ENCODE measurements at places on chromosomes 5 and 9.

- no peak for DNase-seq
These were observed 22.2 kb upstream of the RNU6ATAC start for GRCh38 chr9:134186471-134187109.

- no peak for DNase-seq
These were observed 257.9 kb downstream of the DOCK8 start for GRCh38 chr9:472479-473075.

- DNase-seq = no peak
These were observed 197.2 kb downstream of the SEMA6A start for GRCh38 chr5:116377276-116378006.

DNA sequence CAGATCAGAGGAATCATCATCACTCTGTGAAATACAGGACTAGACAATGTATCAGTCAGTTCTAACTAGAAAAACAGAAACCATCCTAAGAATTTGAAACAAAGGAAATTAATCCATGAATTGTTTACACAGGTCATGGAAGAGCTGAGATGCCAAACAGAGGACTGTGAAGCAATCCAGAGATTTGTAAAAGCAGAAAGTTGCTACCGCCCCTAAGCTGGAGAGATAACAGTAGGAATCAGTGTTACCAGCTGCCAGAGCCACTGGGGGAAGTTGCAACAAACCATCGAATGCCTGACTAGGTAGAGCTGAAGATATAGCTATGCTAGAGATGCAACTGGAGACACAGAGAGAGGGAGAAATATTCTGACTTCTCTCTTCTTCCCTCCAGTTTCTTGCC lies 10.4 kb upstream of the MIER3 start:
- DNase-seq = no peak

DNA sequence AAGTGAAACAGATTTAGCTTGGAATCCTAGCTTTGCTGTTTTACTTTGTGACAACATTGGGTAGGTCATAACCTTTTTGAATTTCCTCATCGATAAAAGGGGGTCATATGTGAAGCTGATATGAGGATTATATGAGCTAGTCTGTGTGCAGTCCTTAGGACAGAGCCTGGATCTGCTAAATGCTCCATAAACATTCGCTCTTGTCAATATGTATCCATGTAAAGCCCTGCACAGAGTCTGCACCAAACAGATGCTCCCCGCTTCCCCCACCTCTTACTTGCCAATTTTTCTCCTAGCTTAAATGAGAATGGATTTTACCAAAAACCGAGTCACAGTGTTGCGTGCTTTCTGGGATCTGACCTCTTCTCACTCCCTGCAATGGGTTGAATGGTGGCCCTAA lies 5.4 kb downstream of the ANKRD55 start:
- DNase-seq = no peak

DNA sequence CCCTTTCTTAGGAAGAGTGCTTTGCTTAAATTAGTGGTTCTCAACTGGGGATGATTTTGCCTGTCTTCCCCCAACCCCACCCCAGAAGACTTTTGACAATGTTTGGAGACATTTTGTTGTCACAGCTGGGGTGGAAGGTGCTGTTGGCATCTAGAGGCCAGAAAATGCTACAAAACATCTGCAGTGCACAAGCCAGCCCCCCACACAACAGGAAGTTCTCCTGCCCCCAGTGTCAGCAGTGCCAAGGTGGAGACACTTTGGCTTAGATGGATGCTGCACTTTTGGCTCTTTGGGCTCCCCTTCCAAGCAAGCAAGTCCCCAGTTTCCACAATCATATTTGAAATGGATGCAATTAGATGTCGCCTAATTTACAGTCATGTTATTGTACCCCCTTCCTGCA lies 2.7 kb downstream of the HEMGN start:
- DNase-seq = no peak

DNA sequence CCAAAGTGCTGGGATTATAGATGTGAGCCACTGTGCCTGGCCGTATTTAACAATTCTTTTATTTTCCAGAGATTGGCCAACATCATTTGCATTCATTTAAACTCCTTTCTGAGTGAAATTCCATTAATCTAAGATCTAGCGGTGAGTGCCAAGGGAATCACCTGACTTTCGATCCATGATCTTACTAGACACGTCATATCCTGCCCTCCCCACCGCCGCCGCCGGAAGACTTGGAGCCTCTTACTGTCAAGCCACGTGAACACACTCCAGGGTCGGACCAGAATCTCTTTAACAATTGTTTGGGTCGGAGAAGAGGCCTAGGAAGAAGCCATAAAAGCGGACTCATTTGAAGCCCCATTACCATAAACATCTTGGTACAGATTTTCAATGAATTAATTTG lies 12.9 kb downstream of the INPP5E start:
- DNase-seq = no peak

GRCh38 chr5:175394601-175395000 lies 49.4 kb downstream of the DRD1 start:
- no peak for DNase-seq

GRCh38 chr5:181282874-181283273 lies 21.9 kb upstream of the TRIM52 start:
- no peak for DNase-seq

DNA sequence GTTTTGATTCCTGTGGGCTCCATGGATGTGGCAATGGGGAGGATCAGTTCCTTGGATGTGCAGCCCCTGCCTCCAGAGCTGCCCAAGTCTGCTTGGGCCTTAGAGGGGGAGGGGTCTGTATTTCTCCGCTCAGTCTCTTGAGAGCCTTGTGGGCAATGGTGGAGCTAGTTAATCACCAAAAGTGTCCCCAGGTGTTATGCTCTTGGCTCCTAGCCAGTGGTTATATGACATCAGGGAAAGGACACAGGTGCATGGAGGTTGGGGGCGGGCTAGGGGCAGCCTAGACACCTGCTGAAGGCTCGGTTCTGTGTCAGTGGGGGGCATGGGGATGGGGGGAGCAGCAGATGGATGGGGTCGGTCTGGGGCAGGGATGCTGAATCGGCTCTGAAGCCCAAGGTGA lies 12.4 kb upstream of the ARAP3 start:
- DNase-seq = no peak

DNA sequence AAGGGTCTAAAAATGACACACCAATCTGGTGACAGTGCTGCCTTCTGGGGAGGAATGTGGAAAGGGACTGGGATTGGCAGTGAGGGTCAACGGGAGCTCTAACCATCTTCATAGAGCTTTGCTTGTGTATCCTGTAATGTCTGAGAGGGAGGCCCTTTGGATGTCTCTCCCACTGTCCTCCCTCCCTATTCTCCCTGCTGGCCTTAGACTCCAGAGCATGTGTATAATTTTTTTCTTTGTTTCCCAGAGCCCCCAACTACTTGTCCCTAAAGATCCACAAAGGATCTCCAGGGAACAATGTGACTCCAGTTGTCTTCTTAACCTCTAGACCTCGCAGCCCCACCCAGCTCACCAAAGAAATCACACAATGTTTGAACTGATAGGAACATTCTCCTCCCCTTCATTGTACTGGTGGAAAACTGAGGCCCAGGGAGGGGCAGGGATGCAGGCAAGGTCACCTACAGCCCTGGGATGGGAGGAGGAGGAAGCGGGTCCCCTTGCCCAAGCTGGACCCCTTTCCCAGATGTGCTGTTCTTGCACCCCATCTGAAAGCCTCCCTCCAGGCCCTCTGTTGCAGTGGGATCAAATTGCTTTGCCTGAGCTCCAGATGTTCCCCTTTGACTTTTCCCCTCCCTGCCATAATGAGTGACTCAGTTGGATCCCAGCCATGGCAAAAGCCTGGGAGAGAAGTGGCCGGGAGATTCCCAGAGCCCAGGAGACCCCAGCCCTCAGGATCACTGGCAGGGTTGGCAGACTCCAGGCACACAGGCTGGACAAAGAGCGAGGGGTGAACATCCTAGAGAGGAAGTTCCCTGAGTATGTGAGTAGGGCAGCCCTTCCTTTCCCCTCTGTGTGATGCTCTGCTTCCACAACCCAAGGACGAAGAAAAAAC lies 21.8 kb downstream of the SPARC start:
- no peak for DNase-seq

GRCh38 chr5:174719793-174720611 lies 4.4 kb upstream of the MSX2 start:
- DNase-seq = no peak

DNA sequence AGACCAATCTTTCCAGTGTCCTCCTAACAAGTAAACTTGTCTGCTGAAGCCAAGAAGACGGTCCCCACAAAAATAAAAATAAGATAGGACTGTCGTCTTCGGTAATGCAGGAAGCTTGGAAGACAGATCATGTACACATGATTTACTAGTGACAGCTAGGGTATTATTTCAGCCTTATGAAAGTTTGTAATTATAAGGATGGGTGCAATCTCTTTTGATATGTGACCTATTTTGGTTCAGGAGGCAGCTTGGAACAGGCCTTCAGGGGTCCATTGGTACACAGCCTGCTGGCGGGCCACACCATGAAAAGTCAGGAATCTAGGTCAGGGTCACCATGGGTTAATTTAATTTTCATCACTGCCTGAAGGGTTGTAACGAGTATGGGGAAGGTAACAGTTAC lies 13.7 kb upstream of the MEIKIN start:
- no peak for DNase-seq

DNA sequence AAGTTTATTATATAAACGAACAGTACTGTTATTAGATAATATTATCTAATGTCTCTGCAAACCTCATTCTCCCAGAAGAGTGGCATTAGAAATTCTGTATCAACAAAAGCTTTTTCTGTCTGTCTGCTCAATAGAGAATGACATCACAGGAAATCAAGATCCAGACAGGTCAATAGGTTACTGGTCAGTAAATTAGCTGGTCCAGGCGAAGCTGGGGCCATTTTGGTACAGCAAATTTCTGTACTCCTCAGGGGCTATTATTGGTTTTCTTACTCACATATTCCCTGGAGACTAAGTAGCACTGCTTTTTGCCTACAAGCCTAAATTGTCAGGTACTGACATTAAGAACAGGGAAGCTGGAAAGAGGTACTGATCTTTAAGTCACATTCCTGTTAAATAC lies 80.5 kb downstream of the PLPP1 start:
- DNase-seq = no peak

DNA sequence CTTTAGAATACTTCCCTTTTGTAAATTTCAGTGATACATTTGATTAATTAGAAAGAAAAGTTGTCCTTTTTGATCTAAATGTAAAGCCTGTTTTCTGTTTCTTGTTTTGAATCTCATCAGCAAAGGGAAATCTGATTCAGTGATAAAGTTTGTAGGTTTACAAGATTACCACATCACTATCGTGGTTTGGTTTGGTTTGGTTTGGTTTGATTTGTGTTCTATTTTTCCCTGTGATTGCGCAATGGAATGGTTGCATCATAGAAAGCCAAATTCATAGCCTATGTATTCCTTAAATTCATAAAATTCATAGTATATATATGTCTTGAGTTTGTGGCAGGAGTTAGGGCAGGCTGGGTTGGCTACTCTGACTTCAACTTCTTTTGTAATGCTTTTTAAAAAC lies 15.2 kb downstream of the SRFBP1 start:
- DNase-seq = no peak

GRCh38 chr9:136741883-136742571 lies 713 bp downstream of the LCN10 start:
- no peak for DNase-seq

DNA sequence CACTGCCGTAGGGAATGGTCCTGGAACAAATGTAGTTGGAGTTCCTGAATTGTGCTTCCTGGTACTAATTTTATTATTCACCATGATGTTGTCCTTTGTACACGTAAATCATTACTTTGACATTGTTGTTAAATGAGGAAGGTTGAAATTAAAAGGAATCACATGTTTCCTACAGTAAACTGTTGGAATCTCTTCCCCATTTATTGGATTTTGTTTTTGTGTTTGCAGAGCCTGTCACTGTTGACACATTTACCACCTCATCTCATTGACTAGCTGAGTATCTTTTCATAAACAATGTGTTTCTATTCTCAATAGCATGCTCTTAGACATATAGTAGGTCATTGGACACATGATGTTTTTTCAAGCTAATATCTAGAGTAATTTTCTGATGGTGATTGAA lies 1012.5 kb downstream of the NR2F1-AS1 start:
- DNase-seq = no peak

GRCh38 chr9:132487980-132488535 lies 78.0 kb downstream of the CFAP77 start:
- DNase-seq = no peak

GRCh38 chr5:16411235-16411634 lies 54.4 kb downstream of the ZNF622 start:
- DNase-seq = no peak

- DNase-seq = no peak
These were observed 579 bp downstream of the ADAMTS16 start for GRCh38 chr5:5140479-5141338.

GRCh38 chr9:135243201-135244190 lies 156.0 kb downstream of the OLFM1 start:
- DNase-seq = no peak

DNA sequence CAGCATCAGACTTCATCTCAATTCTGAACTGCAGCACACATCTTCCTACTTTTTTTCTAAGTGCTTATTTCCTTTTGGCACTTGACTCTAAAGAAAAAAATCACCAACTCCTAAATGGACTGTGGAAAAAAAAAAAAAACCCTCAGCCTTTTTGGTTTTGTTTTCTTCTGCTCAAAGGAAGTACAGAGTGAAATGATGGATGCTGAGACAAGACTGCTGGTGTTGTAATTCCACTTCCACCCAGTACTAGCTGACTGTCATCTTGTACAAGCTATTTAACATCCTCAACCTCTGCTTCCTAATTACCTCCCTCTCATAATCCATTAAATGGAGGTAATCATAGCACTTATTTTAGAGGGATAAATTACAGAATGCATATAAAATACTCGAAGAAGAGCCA lies 171.5 kb upstream of the GNA14 start:
- DNase-seq = no peak

- DNase-seq = no peak
These were observed 1.3 kb downstream of the QSOX2 start for GRCh38 chr9:136244122-136244968.

- DNase-seq = no peak
These were observed 774.3 kb downstream of the KCTD16 start for GRCh38 chr5:144944936-144945335.

GRCh38 chr9:6946583-6947166 lies 188.9 kb downstream of the KDM4C start:
- no peak for DNase-seq

DNA sequence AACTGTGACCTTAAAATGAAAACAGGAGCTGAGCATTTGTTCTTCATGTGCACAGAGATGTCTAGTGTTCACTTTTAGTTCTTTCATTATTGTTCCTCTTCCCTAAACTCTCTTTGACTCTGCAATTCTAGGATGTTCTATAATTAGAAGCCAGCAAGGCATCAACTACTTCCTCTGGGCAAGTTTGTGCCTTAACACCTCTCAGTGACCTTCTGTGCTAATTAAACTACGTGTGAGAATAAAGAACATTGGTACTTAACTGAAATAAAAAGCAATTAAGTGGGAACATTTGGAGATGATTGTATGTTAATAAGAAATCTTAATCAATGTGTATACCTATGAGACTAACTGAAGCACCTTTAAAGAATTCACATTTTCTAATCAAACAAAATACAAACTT lies 242.8 kb downstream of the RASEF start:
- no peak for DNase-seq

All from esophagus squamous epithelium (tissue), 5 donors.